WERI-Rb-1 (cell line): ENCODE measurements at places on chromosomes 5 and 9.

GRCh38 chr9:35517552-35518224, 27.8 kb downstream of the RUSC2 start:
- DNase-seq = no peak

- DNase-seq = no peak
These were observed 43.4 kb downstream of the IRF1 start for GRCh38 chr5:132447196-132447595.

GRCh38 chr5:2817031-2817603, 65.6 kb upstream of the IRX2 start:
- DNase-seq = peak; percentile 80

- no peak for DNase-seq
These were observed 173.5 kb downstream of the ZNF608 start for GRCh38 chr5:124572971-124573370.

DNA sequence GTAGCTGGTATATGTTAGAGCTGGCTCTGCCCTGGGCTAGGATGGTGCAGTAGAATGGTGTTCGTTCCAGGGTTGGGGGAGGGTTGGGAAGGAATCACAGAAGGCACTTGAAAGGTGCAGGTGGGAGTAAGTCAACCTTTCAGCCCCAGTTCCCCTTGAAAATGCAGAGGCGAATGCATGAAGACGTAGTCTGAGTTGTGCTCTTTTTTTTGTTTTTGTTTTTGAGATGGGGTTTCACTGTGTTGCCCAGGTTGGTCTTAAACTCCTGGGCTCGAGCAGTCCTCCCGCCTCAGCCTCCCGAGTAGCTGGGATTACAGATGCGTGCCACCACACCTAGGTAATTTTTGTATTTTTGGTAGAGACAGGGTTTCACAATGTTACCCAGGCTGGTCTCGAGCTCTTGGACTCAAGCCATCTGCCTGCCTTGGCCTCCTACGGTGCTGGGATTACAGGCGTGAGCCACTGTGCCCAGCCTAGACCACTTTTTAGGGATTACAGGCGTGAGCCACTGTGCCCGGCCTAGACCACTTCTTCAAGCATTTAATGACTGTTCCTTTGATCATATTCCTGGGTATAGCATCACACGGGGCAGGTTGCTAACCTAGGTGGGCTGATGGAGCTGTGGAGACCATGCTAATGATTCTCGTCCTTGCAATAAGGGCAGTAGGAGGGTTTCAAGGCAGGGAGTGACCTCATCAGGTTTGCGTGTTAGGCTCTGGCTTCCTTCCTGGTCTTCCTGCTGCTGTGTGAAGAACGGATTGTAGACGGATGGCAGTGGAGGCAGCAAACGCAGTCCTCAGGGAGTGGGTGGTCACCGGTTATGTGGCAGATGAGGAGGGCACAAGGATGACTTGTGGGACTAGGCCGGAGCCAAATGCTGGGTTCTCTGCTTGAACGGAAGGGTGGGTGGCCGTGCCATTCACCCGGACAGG, 13.7 kb downstream of the EHMT1 start:
- DNase-seq = no peak

DNA sequence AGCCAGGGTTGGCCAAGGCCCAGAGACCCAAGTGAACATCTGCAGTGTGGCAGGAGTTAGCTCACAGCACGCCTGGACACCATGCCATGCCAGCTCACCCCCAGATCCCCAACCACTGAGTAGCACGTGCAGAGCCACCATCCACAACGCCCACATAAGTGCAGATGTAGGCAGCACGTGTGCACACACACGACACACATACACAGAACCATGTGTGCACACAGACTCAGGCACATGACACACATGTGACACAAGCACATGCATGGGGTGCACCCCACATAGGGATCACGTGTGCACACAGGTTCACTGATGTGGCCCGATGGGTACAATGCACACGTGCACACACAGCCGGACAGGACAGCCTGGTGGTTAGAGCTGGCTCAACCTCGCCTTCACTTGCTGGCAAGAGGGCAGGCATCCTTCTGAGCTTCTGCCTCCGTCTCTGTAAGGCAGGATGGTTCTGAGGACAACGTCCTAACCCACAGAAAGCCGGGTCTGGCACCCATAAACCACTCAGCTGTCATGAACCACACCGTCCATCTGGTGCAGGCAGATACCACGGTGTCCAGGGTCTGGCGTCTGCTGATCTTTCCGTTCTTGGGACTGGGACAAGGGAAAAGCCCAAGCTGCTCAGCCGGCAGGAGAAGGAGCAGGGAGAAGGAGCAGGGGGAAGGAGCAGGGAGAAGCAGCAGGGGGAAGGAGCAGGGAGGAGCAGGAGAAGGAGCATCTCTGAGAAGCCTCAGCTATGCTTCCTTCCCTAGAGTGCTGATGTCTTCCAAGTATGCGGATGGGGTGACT, 12.0 kb downstream of the LRRC26 start:
- peak; percentile 67 for DNase-seq

DNA sequence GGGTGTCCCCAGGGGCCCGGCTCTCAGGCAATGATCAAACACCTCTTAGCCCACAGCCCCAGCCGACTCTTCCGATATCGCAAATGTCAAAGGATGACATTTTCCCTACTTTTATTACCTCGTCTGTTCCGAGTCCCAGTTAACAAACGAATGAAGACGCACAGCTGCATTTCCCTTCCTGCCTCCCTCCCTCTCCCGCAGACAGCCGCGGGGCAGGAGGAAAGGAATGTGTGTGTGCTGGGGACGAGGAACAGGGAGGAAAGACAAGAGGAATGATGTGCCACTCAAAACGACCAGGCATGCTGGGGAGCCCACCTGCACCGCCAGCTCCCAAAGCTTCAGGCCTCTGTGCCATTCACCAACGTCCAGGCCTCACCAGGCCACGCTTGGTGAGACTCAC, 125.9 kb upstream of the SARDH start:
- DNase-seq = no peak

GRCh38 chr5:169590602-169591001, 7.0 kb downstream of the SPDL1 start:
- DNase-seq = no peak

- DNase-seq = no peak
These were observed 29.3 kb downstream of the ATP6V0E1 start for GRCh38 chr5:173012882-173013281.

GRCh38 chr5:169085212-169085611, 215.7 kb downstream of the SLIT3 start:
- no peak for DNase-seq

DNA sequence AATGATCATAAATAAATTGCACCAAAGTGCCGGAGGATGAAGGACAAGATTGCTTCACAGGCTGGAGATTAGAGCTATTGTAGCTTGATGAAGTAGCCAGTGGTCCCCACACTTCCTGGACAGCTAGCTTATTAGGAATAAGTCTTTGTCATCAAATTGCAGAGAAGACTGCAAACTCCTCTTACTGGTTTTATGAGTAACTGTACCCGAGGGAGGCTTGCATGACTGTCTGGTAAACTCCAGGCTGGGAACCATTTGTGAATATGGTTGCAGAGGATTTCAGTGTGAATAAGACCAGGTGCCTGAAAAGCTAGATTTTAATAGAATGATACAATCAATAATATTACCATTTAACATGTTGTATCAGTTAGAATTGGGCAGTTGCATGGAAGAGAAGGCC, 36.5 kb upstream of the SEMA5A start:
- DNase-seq = no peak

- no peak for DNase-seq
These were observed 119.7 kb upstream of the SPATA31C2 start for GRCh38 chr9:88258024-88258423.

DNA sequence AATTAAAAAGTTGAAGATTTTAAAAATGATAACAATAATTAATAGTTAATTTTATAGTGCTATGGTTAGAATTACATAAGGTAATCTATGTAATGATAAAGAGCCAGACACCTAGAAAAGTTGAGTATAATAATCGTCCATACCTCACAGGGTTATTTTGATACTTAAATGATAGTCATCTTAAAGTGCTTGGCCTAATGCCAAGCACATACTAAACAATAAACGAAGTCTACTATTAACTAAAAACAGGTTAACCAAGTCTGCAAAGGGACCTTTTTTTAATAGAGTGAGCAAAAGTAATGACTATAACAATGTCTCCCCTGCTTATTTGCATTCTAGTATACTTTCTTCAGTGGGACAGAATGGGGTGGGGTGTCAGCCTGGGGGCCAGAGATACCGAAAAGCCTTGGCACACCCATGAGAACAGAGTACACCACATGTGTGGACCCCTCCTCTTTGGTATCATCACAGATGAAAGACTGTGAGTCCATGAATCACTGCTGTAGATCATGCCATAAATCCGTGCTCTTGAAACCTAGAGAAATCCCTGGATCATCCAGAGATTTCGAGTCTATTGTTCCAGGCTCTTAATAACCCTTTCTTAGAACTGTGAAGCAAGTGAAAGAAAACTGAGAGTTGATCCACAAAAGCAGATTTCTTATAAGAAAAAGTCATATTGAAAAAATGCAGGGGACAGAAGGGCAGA, 249.5 kb downstream of the PRELID2 start:
- no peak for DNase-seq

DNA sequence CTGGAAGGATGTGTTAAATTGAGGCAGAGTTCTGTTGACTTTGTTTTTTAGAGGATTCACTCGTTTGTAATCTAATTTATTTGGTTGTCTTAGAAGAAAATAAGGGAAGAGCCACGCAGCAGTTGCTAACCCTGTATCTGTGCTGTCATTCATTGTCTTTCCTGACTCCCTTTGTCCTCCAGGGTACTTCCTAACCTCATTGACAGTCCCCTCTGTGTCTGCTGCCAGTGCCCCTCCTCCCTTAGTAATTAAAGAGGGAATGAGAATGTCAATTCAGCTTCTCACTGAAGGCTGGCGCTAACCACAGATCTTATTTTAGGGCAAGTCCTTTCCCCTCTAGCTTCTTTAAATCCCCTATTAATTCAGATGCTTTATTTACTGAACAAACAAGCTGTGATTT, 84.0 kb downstream of the MAST4 start:
- no peak for DNase-seq

- DNase-seq = no peak
These were observed 79.9 kb upstream of the NEURL1B start for GRCh38 chr5:172561151-172561550.

- DNase-seq = no peak
These were observed 6.8 kb downstream of the FAM219A start for GRCh38 chr9:34451545-34451944.

DNA sequence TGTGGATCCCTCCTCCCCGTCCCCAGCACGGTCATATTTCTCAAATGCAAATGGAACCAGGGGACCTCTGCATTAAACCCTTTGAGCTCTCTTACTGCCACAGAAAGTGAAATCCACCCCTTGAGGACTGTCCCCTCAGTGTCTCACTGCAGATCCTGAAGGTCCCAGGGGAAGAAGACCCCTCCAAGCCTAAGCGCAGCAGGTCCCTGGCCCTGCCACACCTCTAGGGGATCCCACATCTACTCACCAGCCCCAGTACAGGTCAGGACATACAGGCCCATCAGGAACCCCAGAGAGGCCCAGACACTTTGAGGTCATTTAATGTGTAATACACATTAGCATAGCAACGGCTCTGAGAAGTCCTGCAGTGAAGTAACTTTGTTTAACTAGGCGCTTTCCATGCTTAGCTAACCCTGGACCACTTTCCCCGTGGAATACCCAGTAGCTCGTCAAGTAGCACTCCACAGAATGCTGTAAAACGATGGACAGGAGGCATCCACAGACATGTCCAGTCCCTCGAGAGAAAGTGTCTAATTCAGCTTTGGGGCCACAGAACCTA, 54.7 kb upstream of the ALDH1B1 start:
- DNase-seq = no peak

- no peak for DNase-seq
These were observed 93.1 kb upstream of the RETREG1 start for GRCh38 chr5:16709691-16710433.

GRCh38 chr5:168341178-168341577, 49.7 kb downstream of the WWC1 start:
- no peak for DNase-seq

DNA sequence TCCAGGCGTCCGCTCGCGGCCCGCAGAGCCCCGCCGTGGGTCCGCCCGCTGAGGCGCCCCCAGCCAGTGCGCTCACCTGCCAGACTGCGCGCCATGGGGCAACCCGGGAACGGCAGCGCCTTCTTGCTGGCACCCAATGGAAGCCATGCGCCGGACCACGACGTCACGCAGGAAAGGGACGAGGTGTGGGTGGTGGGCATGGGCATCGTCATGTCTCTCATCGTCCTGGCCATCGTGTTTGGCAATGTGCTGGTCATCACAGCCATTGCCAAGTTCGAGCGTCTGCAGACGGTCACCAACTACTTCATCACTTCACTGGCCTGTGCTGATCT, 294 bp downstream of the ADRB2 start:
- no peak for DNase-seq

DNA sequence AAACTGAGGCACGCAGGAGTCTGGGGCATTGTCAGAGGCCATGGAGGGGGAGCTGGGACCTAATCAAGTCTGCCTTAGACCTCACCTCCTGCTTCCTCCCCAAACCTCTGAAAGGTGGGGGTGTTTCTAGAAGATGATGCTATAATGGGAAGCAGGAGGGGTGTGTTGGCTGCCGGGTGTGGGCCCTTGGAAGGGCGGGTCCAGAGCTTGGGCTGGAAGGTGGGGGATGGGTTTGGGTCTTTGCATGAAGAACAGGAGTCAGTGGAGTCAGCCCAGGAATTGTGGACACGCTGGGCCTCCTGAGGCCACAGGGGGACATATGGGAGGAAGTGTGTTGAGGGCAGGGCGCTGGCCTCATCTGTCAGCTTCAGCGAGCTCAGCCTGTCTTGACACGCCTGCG, 101.0 kb upstream of the FCN2 start:
- no peak for DNase-seq

DNA sequence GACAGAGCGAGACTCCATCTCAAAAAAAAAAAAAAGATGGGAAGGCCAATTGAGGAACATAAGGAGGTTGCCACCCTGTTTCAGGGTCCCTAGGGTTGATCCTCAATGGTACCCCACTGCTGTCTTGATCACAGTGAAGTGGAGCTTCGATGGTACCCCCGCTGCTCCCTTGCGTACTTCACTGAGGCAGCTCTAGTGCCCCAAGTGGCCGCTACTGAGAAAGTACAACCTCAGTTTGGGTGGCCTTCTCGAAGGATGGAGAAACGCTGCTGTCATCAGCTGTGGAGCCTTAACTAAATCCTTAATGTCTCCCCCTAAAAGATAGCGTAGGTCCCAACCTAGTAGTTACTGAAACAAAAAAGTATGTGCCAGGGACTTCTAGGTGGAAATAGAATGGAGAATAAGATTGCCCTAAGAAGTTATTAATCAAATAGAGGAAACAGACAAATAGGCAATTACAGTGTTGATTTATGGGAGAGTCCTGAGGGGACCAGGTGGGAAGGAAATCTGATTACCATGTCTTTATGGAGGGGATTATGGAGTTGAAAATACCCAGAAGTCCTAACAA, 6.3 kb downstream of the TESK1 start:
- peak; percentile 55 for DNase-seq

- DNase-seq = no peak
These were observed 23.0 kb downstream of the SPEF2 start for GRCh38 chr5:35640623-35641022.

DNA sequence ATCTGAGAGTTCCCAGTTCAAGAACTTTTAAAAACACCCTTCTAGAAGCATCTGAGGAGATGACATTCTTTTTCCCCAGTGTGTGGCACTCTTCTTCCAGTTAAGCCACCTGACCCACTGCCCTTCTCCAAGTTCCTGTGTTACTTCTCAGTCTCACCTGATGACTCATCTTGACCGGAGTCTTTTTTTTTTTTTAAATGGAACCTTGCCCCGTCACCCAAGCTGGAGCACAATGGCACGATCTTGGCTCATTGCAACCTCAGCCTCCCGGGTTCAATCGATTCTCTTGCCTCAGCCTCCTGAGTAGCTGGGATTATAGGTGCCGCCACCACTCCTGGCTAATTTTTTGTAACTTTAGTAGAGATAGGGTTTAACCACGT, 224.1 kb upstream of the DAB2 start:
- DNase-seq = no peak
